ENCODE measurements at places on chromosomes 5 and 9.
A peak's percentile ranks its signal among the peaks of the same experiment; 100 is the strongest.

GRCh38 chr5:103138202-103138690 lies 18.1 kb downstream of the PPIP5K2 start:
- no peak for DNase-seq

DNA sequence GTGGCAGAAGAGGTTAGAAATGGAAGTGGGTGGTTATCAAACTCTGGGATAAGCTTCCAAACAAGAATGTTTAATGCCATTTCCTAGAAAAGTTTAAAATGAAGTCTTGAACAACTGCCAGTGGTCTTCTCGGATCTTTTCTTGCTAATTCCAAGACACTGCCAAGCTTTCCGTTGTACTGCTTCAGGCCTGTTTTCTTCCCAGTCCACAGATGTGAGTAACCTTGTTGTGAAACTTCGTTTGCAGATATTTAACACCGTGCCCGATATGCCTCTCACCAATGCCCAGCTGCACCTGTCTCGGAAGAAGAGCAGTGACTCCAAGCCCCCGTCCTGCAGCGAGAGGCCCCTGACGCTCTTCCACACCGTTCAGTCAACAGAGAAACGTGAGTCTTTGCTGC lies 269.8 kb downstream of the NR3C1 start:
- no peak for DNase-seq

DNA sequence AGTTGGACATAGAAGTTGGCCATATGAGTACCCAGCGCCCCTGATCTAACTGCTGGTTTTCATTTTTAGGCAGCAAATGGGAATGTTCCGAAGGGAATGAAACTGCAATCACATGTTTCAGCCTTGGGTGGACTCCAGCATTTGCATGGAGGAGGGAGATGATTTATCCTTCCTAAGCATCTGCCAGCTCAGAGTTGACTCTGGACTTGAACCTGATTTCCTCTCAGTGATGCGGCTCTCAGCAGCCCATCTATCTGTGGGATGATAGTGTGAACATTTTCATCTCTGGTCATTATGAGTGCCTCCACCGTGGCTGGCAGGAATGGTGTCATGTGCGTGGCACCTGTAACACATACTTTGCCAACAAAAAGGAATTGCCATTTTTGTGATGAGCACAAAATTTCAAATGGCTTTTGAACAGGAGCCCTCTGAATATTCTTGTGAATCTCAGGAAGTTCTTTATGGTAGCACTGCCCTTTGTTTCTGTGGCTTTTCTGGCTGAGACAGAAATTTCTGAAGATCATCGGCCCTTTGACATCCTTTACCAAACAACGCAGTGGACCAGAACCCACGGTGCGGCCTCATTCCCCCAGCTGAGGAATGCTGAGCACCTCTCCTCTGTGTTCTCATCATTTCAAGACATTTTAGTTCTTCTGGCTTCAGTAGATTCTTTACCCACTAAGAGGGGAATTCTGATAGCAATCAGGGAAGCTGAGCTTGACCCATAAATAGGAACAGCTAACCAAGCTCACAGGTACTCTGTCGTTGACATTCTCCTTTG lies 28.5 kb downstream of the FUBP3 start:
- no peak for DNase-seq

- DNase-seq = no peak
Measured at GRCh38 chr5:13771011-13771571, 173.4 kb downstream of the DNAH5 start.

DNA sequence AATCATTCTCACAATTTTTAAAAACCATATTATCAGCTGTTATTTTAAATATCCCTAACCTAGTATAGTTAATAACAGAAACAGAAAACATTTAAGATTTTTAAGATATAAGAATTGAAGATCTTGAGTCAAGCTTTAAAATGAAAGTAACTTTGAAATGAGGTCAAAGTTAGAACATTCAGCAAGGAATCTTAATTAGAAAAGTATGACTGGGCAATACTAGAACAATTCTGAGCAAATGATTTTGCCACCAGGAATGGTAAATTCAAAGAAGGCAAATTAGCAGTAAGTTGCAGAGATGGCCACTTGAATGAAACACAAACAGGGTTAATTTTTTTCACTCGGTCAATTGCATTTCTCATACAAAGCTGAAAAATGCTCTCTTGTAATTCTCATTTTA lies 117.9 kb downstream of the NXNL2 start:
- no peak for DNase-seq

- DNase-seq = no peak
Measured at GRCh38 chr5:97531549-97531948, 348.5 kb upstream of the RIOK2 start.

DNA sequence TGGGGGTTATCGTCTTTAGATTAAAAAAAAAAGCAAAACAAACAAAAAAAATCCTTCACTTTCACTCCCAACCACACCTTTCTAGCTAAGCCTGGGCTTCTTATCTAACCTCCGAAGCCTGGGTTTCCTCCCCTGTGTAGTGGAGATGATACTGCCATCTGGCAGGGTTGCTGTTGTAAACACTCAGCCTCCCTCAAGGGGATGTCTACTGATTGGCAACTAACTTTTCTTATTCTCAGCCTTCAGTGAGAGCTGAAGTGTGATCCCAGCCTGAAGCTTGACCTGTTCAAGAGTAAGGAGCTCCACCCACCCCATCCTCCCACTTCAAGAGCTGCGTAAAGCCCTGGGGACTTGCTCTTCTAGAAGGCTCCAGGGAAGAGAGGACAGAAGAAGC lies 21.5 kb upstream of the WWC1 start:
- no peak for DNase-seq

DNA sequence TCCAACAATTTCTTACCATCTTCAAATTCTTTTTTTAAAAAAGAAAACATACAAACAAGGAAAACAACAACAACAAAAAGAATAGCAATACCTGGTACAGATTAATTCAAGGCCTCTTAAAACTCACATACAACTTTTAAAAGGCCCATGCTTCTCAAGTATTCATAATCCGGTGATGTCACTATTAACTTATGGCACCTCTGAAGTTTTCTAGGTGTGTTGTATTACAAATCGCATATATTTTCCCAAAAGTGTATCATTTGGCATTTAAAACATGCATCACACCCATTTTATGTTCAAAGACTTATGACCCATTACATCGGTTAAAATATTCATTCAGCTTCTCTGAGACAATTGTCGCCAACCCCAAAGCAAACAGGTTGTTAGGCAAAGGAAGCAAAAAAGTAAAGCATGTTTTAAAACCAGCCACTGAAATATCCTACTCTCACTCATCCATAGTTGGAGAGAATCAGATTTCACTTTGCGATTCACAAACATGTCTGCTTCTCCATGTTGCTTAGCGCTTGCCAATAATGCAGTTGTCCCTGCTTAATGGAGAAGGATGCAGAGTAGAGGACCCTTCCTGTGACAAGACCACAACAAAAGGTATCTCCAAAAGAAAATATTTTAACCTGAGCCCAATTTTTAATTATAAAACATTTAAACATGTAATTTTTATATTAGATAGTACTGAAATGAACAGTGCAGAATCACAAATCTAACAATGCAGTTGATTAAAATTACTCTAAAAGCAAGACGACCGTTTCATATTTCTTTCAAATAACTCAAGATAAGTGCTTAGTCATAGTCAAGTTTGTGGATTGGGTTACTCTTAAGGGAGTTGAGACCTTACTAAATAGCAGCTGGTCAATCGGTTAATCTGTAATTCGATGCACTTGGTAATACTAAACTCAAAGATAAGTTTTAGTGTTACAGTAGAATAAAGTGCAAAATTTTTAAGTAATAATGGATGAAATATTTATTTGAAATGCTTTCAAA lies 1.6 kb downstream of the SKP1 start:
- no peak for DNase-seq

DNA sequence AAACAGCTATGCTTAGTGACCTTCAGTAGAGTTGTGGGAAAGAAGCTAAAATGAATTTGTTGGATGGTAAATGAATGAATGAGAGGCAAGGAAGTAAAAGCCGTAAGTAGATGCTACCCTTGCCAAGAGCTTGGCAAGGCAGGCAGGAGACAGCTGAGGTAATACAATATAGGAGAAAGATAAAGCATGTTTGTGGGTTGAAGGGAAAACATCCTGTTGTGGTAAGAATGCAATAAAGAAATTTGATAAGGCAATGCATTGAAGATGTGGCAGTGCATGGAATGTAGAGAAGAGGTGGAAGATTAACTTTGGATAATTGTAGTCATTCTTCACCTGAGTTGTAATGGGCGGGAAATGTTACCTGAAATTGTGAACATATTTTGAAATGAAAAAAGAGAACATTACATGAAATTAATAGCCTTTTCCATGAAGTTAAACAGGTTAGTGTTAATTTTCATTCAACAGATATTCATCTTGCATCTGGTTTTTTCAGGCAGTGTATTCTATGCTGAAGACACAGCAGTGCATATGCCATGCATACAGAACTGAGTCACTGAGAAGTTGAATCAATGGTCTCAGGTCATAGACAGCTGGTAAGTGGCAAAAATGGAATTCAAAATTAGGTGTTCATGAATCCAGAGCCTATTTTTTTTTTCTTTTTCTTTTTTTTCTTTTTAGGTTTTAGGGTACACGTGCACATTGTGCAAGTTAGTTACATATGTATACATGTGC lies 43.4 kb upstream of the SPINK5 start:
- DNase-seq = no peak

DNA sequence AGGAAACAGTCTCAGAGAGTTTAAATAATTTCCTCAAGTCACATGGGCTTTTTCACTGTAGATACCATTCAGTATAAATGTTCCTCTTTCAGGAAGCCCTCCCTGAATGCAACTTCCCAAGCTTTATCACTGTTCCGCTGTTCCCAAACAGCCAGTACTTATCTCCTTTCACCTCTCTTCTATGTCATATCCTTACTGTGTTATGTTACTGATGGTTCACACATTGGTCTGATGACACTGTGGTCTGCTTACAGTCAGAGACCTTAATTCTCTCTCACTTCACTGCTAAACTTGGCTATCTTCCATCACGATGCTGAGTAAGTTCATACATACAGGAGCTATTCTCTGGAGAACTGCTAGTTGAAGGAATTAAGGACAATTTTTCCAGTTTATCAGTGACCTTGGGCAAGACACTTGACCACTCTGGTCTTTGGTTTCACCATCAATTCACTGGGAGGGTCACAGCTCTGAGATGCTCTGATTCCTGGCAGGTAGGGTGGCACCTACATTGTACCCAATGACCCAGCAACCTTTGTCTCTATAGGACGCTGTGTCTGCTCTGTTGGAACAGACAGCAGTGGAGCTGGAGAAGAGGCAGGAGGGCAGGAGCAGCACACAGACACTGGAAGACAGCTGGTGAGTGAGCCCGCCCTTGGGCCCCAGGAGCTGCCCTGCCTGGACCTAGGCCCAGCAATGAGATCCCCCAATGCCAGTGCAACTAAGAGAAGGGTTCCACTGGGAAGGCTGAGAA lies 42.1 kb upstream of the RARS1 start:
- no peak for DNase-seq

DNA sequence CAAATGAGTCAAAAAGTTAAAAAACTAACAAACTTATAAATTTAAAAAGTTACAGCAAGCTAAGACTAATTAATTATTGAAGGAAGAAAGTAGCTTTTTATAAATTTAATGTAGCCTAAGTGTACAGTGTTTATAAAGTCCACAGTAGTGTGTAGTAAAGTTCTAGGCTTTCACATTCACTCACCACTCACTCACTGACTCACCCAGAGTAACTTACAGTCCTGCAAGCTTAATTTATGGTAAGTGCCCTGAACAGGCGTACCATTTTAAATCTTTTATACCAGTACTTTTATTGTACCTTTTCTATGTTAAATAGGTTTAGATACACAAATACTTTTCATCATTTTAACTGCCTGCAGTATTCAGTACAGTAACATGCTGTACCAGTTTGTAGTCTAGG lies 80.0 kb upstream of the C9orf72 start:
- DNase-seq = no peak

DNA sequence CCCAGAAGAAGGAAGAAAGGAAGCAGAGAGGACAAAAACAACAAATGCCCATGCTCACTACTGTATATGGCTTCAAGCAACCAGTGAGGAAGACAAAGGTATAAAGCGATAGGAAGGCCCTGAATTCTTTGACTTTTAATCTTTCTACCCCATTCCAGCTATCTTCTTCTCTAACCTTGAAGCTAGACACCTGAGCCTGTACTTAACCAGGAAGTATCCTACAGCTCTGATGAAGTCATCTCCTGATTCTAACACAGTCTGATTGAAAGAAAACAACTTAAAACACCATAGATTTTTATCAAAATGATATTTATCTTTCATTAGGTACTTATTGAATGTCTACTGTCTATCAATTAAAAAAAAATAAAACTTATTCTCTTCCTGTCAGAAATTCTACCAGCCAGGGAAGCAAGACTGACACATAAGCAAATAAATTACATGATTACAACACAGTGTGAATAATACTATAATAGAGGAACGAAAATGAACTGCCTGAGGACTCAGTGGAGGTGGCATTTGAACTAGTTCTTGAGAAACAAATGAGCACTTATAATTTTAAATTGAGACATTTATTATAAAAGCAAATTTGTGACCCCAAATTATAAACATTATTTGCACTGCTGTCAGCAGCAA lies 123.3 kb upstream of the ELL2 start:
- no peak for DNase-seq

- peak; percentile 68 for DNase-seq
Measured at GRCh38 chr5:59356813-59357380, 536.6 kb downstream of the PDE4D start.

- no peak for DNase-seq
Measured at GRCh38 chr9:130912932-130913598, 16.5 kb upstream of the QRFP start.

DNA sequence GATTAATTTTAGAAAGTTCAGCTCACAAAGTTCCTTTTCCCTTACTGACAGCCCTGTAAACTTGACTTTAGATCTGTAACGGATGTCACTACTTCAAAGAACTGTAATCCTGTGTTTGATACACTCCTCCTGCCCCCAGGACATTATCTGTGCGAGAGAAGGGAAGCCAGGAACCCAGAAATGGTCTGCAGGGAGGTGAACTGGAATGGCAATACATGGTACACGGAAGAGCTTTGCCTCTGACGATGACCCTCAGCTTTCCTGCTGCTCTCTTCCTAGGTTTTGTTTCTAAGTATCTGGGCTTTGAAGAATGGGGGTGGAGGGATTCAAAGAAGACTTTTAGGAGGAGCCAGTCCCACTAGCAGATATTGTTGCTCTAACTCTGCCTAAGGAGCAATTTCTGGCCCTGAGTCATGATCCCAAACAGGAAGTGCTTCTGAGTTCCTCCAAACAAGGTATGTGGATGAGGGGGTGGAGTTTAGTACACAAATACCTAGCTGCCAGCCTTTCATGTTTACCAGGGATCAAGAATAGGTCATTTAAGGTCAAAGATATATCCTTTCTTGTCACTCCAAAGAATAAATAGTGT lies 43.4 kb upstream of the TMC1 start:
- DNase-seq = no peak

Data from upper lobe of left lung (tissue), 6 donors.